ENCODE measurements at places on chromosomes 16 and 17.

DNA sequence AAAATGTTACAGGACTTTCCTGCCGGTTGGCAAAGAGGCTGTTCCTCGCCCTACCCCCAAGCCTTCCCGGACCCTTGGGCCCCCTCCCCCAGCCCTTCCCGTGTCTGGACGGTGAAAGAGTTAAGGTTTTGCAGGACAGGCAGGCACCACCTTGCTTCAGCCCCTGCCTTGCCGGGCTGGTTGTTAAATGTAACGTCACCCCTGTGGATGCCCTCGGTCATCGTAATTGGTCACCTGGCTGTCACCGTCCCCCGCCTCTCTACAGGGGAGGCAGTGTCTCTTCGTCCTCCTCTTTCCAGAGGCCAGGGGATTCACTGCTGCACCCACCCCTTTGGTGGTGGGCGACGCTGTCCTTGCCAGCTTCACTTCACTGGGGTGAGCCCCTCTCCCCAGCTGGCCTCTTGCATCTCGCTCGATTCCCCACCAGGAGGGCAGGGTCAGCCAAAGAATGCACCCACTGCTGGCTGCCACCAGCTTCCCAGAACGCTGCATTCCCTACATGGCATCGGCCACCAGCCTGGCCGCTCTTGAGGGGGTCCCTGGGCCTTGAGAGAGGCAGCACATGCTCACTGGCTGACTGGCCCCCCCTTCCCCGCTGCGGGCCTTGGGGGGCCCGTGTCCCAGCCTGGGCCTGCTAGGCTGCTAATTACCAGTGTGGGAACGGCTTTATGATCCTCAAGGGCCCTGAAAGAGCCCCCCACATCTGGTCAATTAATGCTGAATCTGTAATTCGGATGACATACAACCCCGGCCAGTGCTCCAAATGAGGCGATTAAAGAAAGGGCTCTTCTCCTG is 25.2 kb upstream of the GSE1 start:
- DNase-seq = no peak

- no peak for DNase-seq
Measured at GRCh38 chr17:57603978-57604377, 141.1 kb downstream of the CCDC182 start.

DNA sequence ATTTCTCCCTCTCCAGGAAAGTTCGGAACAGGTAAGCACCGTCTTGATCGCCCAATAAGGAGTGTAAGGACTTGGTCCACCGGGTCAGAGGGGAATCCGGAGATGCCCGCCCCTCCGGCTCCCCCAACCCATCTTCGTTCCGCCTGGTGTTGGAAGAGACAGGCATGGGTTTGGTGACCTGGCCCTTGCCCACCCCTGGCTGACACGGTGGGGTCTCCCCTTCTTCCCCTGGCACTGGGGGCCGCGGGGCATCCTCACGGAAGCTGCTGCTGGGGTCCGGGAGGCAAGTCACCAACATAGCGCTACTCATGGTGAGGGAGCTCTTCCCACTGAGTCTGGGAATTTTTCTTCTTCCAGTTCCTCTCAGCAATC is 3.2 kb downstream of the AXIN2 start:
- no peak for DNase-seq

- no peak for DNase-seq
Measured at GRCh38 chr16:84514295-84514873, 9.9 kb upstream of the MEAK7 start.

- no peak for DNase-seq
Measured at GRCh38 chr17:41065829-41066624, at the start of gene KRTAP2-4. TSS of gene KRTAP2-4 (minus strand) at chr17:41065879. CDS start at chr17:41065845, 34 bp downstream.

- DNase-seq = no peak
Measured at GRCh38 chr17:55774846-55775271, 24.0 kb downstream of the PCTP start.

DNA sequence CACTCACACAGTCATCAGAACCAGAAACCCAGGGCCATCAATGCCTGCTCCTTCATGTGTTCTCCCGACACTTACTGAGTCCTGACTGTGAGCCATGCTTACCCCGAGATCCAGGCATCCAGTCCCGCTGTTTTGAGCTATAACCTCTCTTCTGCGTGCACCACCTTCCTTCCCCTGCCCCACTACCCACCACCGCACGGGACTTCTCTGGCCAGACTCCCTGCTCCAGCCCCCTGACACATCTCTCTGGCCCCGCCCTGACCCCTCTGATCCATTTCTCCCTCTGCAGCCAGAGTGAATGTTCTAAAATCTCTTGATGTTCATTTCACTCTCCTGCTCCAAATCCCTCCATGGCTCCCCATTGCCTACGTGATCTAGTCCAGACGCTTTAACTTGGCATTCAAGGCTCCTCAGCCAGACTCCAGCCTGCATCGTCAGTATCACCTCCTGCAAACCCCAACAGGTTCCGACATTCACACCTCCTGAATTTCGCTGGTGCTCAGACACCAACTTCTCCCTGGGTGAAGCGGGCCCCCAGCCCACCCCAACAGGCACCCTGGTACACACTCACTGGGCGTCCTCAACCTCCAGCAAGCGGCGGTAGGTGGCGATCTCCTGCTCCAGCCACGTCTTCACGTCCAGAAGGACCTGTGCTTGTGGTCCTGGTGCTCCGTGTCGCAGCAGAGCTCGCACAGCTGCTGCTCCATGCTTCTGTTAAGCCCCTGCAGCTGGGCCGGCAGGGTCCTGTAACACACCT is 3.1 kb upstream of the KRT17 start:
- DNase-seq = no peak

DNA sequence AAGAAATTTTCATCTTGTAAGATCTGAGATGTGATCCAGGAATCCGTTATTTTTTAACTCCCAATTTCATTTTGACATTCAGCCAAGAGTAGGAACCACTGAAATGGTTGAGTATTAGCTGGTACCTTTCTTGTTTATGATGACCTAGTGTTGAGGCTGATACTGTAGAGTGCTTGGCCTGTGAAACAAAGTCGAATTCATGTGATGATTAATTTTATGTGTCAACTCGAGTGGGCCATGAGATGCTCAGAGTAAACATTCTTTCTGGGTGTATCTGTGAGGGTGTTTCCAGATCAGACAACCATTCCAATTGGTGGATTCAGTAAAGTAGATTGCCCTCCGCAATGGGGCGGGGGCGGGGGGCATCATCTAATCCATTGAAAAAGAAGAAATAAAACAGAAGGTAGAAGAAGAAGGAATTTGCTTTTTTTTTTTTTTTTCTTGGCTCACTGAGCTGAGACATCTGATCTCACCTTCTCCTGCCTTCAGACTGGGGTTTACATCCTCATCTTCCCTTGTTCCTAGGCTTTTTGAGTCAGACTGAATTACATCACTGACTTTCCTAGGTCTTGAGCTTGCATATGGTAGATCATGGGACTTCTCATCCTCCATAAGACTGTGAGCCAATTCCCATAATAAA is 264.6 kb upstream of the KCNJ16 start:
- DNase-seq = no peak

DNA sequence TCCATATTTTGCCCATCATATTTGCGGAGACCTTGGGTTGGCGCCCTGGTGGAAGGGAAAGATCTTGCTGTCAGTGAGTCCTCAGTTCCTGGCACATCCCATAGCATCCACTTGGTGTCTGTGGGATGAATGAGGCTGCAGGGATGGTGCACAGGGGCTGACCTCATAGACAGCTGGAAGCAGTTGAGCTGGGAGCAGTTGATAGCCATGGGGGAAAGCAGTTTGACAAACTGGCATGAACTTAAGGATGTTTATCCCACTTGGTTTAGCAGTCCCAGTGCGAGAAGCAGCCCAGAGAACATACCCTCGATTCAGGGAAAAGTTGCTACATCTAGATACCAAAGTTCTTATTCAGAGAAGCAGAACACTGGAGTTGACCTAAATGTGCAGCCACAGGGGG is 80.7 kb downstream of the SNX29 start:
- DNase-seq = no peak

DNA sequence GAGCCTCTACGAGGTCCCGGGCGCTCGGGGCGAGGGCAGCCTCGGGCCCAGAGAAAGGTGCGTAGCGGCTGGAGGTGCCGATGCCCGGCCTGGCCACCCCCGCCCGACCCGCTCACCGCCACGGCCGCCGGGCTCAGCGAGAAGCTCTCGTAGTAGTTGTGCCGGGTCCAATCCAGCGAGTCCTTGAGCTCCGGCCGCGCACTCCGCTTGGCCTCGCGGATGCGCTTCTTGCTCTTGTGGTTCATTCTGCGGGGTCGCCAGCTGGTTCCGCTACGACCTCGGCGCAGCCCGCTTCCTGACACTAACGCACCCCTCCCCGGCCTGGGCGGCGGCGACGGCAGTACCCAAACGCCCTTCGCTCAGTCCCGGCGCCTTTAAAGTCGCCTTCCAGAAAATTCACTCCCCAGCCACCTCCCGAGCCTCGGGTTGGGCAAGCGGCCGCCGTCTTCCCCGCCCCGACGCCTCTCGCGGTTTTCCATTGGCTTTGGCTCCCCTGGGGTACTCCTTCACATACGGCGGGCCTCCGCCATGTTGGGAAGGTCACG is at the start of gene JMJD6:
Gene JMJD6, minus strand, starts transcription at position 376 of the 545 bp plus-strand sequence. Its CDS starts 131 bp downstream, at position 245.
- peak; percentile 83 for DNase-seq

- no peak for DNase-seq
Measured at GRCh38 chr17:31586946-31587345, 195.5 kb downstream of the RAB11FIP4 start.

- no peak for DNase-seq
Measured at GRCh38 chr17:29766796-29767327, 144.2 kb upstream of the CORO6 start.

GRCh38 chr16:4214215-4214621 is 27.7 kb downstream of the SRL start:
- no peak for DNase-seq

GRCh38 chr16:14483819-14484385 is 146.2 kb downstream of the PARN start:
- DNase-seq = no peak

GRCh38 chr16:71645450-71645849 is 19.5 kb downstream of the MARVELD3 start:
- DNase-seq = no peak

GRCh38 chr16:23712976-23713375 is at the start of gene ERN2:
TSS of gene ERN2 (minus strand) at chr16:23713222. CDS start at chr16:23713187, 35 bp downstream.
- no peak for DNase-seq

GRCh38 chr17:17300624-17301568 is 2.3 kb upstream of the NT5M start:
- no peak for DNase-seq

DNA sequence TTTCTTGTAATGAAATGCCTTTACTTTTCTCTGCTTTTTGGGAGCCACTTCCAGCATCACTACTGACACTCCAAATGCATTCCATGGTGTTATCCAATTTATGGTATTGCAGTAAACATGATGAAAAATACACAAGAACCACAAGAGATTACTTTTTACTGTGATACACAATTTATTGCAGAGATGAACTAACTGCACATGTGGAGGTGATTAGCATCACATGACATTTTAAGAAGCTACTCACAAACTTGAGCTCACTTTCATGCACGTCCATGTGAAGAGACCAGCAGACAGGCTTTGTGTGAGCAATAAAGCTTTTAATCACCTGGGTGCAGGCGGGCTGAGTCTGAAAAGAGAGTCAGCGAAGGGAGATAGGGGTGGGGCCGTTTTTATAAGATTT is 780.5 kb upstream of the GOT2 start:
- DNase-seq = no peak

GRCh38 chr17:68304706-68305105 is 13.4 kb downstream of the ARSG start:
- no peak for DNase-seq

- no peak for DNase-seq
Measured at GRCh38 chr17:63452962-63453551, 7.0 kb upstream of the CYB561 start.

- no peak for DNase-seq
Measured at GRCh38 chr16:53601961-53602360, 99.0 kb upstream of the AKTIP start.

- no peak for DNase-seq
Measured at GRCh38 chr16:23500212-23500861, 10.0 kb downstream of the GGA2 start.

GRCh38 chr17:74748529-74749278 is at the start of gene NHERF1:
TSS of gene NHERF1 (plus strand) at chr17:74748628. CDS start at chr17:74748847, 219 bp downstream.
- peak; percentile 37 for DNase-seq

GRCh38 chr17:19876529-19877161 is 8.9 kb upstream of the ULK2 start:
- no peak for DNase-seq

GRCh38 chr17:33615861-33616260 is 322.8 kb upstream of the ASIC2 start:
- DNase-seq = no peak

DNA sequence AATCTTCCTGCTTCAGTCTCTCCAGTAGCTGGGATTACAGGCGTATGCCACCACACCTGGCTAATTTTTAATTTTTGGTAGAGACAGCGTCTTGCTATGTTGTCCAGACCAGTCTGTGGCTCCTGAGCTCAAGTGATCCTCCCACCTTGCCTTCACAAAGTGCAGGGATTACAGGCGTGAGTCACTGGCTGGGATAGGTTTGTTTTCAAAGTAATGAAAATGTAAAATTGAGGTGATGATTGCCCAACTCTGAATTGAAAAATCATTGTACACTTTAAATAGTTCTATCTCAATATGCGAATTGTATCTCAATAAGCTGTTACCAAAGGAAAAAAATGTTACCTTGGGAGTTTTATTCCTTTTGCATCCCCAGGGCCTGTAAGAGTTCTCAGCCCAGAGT is 1.2 kb upstream of the AMFR start:
- no peak for DNase-seq

DNA sequence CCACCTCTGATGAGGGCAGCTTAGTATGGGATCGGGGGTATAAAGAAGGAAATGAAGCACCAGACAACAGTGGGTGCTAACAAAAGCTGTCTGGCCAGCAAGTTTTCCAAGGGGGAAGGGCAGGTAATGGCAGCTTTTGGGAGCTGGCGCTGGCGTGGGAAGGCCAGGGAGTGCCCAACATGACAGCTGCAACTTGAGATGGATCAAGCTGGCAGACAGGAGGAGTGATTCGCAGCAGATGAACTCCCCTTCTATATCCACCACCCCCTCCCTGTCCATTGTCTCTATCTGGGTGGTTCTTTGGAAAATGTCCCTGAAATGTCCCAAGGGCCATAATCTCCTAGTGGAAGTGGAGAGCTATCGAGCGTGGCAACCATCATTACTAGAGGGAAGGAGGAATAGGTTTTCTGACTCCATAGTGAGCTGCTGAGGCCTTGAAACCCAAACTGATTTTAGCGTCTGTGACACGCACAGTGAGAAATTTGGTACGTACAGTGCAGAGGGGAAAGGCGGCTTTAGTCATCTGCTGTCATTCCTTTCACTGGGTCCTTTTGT is 4.8 kb upstream of the INPP5K start:
- DNase-seq = no peak

DNA sequence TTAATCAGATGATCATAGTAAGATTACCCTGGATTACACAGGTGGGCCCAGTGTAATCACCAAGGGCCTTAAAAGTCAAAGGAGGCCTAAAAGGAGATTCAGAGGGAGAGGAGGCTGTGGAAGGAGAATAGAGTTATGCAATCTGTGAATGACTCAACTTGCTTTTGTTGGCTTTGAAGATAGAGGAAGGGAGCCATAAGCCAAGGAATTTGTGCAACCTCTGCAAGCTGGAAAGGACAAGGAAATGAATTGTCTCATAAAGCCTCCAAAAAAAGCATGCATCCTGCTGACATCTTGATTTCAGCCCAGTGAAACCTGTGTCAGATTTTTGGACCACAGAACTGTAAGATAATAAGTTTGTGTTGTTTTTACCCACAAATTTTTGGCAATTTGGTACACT is 109.6 kb downstream of the CNTNAP4 start:
- DNase-seq = no peak
